ENCODE measurements at places on chromosomes 2 and 18.

GRCh38 chr2:121356058-121356640 is 71.1 kb upstream of the TFCP2L1 start:
- no peak for DNase-seq

DNA sequence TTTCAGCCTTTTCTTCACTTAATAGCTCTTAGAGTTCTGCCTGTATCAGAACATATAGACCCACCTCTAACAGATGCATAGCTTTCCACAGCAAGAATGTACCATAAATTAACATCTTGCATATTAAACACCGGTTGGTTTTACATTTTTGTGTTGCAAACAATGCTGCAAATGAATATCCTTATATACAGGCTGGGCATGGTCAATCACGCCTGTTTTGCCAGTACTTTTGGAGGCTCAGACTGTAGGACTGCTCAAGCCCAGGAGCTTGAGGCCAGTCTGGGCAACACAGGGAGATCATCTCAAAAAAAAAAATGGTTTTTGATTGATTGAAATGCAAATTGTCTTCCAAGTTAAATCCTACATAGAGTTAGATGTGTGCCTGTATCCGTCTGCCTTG is 1.5 kb upstream of the LCT start:
- DNase-seq = no peak

- no peak for DNase-seq
Measured at GRCh38 chr2:77009307-77009706, 512.9 kb downstream of the LRRTM4 start.

GRCh38 chr2:138373993-138374408 is 127.6 kb upstream of the SPOPL start:
- DNase-seq = no peak

DNA sequence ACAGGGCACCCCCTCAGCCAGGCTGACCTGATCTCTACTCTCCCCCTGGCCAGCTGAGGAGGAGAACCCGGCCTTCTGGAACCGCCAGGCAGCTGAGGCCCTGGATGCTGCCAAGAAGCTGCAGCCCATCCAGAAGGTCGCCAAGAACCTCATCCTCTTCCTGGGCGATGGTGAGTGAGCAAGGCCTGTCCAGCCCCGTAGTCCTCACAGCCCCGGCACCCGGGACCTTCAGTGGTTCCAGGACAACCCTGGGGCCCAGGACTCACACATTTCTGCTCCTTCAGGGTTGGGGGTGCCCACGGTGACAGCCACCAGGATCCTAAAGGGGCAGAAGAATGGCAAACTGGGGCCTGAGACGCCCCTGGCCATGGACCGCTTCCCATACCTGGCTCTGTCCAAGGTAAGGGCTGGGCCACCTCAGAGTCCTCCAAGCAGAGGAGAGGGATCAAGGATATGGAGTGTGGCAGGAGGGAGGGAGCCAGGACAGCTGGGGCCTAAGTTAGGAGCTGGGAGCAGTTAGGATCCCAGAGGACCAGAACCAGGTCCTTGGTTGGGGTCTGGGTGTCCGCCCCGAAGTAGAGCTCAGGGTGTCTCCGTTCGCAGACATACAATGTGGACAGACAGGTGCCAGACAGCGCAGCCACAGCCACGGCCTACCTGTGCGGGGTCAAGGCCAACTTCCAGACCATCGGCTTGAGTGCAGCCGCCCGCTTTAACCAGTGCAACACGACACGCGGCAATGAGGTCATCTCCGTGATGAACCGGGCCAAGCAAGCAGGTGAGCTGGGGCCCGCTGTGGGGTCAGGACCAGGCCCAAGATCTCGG is 555 bp downstream of the ALPI start:
- DNase-seq = peak; percentile 38

DNA sequence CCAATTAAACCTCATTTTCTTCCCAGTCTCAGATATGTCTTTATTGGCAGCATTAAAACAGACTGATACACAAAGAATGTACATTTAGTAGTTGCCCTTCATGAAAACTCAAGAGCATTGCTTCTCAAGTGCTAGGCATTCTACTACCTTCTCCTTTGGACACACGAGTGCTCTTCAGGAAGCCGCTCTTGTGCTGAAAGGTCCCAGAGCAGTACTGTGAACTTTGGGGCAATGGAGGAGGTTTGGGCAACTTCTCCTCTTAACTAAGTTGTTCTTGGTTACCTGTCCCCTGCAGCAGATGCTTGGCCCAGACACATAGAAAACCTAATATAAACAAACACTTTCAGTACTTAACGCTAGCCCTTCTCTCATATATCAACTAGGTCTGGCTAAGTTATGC is 362.8 kb downstream of the DPP10 start:
- DNase-seq = no peak

DNA sequence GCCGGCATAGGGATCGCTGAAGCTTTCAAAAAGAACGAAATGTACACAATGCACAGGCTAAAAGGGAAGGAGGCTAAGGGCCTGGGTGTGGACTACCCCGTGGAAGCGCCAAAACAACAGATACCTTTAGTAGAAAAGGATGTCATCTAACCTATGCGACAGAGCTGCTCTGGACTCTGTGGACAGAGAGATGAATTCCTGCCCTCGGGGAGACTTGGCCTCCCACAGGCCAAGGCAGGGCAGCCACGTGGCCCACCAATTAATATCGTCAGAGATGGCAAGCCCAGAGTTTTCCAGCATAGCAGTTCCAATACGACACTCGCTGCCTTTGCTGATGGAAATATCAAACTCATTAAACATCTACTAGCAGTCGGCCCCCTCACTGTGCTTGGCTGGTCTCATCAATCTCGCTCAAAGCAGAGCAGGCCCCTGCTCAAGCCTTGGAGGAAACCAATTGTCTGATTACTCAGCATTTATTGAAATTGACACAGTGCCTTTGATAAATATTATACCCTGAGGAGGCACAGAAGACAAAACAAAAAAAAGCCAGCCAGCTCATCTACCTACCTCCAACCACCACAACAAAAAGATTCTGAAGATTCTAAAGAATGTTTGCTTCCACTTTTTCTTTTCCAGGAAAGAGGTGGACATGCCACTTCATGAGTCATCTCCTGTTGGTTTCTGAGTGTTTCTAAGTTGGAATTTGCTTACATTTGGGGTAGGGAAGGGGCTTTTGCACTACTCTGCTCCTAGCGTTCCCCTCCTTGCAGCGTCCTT is 79.0 kb upstream of the ACAA2 start:
- no peak for DNase-seq

GRCh38 chr2:9473985-9474360 is 378 bp upstream of the IAH1 start:
- DNase-seq = peak; percentile 51

GRCh38 chr2:236355911-236356310 is 91.7 kb upstream of the ASB18 start:
- peak; percentile 36 for DNase-seq

- DNase-seq = no peak
Measured at GRCh38 chr18:9861933-9862332, 23.8 kb upstream of the TXNDC2 start.

- DNase-seq = no peak
Measured at GRCh38 chr2:63587814-63588384, 378 bp downstream of the WDPCP start.

- no peak for DNase-seq
Measured at GRCh38 chr18:35030277-35030989, 10.8 kb upstream of the MAPRE2 start.

DNA sequence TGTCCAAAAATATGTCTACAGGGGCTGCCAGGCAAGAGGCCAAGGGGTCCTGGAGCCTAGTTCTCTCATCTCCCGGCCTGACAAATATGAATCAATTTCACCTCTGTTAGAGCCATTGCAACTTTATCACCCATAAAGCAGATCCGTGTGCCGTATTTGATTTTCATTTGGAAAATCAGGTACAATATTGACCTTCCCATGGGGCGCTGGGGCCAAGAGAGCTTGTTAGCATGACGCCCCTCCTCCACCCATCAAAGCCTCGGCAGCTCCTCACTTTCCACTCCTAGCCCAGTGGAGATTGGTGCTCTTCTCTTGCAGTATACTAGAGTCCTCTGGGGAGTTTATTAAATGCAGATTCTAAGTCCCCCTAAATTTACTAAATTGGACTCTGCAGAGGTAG is 96.8 kb downstream of the CAPN13 start:
- DNase-seq = no peak

DNA sequence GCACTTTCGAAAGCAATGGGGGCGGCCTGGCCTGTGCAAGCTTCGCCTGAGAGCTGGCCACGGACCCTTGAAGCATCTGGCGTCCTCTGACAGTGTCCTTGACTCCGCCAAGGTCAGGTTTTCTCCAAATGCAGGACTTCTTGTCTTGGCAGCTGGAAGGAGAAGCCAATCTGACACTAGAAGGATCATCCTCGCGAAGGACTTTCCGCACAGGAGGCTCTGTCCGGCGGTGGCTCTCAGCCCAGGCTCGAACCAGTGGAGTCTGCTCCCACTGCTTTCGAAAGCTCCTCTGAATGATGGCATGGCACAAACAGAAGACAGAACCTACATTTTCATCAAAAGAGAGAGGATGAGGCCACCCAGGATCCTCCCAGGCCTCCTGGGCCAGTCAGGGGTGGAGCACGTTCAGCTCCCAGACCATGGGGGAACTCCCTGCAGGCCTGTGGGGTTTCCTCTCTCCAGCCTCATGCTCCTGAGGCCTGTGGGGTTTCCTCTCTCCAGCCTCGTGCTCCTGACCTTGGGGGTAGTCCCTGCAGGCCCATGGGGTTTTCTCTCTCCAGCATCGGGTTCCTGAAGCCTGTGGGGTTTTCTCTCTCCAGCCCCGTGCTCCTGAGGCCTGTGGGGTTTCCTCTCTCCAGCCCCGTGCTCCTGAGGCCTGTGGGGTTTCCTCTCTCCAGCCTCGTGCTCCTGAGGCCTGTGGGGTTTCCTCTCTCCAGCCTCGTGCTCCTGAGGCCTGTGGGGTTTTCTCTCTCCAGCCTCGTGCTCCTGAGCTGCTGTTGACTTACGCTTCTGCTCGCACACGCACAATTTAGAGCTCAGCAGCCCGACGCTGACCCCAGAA is 396.5 kb upstream of the SALL3 start:
- no peak for DNase-seq

DNA sequence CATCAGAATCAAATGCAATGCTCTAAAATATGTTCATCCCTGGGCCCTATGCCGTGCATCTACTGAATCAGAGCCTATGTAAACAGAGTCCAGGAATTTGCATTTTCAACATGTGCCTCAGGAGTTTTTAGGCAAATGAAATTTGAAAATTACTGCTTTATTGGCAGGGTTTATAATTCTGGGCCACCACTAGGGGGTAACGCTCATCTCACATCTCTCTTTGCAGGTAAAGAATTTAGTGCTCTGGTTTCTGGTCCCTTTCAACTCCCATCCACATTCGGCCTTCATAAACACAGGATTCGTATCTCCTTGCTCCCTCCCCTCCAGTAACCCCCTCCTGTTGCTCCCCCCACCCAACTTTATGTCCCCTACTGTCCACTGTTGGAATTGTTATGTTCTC is 49.3 kb downstream of the LYPD6B start:
- no peak for DNase-seq

DNA sequence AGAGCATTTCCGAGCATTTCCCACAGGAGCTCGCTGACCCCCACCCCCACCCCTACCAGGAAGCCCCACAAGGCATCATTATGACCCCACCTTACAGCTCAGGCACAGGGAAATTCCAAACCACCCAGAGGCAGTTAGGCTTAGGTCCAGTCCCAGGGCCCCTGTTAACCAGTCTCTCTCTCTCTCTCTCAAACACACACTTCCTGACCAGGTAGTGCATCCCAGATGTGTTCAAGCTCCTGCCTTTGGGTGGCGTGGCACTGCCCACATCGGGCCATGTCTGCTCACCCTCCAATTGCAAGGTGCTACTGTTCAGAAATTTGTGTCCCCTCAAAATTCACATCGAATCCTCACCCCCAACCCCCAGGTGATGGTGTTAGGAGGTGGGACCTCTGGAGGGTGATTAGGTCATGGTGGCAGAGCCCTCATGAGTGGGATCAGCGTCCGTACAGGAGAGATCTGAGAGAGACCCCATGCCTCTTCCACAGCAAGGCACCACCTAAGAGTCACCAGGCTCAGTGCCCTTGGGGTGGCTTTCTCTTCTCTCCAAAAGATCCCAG is 8.8 kb downstream of the COPS9 start:
- no peak for DNase-seq

DNA sequence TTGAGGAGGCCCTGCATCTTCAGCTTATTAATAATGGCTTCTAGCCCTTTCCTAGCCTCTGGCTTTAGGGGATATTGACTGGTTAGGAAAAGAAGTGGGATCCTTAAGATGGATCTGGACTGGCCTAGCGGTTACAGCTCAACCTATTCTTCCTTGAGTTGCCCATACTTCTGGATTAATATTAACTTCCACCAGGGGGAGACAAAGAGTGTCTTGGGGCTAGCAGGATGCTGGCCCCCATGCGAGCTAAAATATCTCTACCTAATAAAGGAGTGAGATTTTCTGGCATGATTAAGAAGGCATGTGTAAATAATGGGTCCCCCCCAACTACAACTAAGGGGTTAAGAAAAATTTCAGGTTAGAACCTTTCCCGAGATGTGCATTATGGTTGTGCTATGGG is 23.2 kb upstream of the PLA2R1 start:
- DNase-seq = no peak

- DNase-seq = no peak
Measured at GRCh38 chr2:70627211-70627898, 73.7 kb upstream of the TGFA start.

DNA sequence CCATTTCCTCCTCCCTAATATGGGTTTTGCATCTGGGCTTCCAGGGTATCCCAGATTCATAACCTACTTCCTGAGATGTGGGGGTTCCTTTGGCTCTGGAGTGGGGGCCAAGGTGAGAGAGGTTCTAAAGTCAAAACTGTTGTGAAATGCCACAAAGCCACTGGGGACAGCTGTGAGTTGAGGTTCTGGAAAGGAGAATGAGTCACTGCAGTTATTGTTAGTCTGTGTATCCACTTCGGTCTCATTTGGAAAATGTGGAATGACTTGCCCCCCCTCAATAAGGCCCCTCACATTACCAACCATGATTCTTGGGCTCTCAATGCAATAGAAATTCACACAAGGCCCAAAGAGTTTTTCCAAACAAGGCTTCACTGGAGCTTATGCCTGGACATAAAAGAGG is 51.1 kb upstream of the LGALSL start:
- no peak for DNase-seq

DNA sequence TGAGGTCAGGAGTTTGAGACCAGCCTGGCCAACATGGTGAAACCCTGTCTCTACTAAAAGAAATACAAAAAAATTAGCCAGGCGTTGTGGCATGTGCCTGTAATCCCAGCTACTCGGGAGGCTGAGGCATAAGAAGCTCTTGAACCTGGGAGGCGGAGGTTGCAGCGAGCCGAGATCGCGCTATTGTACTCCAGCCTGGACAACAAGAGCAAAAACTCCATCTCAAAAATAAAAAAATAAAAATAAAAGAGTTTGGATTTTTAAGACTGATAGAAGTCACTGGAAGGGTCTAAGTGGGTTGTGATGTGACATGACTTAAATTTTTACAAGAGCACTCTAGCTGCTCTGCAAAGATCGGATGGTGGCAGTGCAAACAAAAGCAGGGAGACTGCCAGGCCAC is 15.9 kb downstream of the KCNK3 start:
- DNase-seq = no peak

- no peak for DNase-seq
Measured at GRCh38 chr2:201128933-201129505, 13.1 kb downstream of the CFLAR start.

DNA sequence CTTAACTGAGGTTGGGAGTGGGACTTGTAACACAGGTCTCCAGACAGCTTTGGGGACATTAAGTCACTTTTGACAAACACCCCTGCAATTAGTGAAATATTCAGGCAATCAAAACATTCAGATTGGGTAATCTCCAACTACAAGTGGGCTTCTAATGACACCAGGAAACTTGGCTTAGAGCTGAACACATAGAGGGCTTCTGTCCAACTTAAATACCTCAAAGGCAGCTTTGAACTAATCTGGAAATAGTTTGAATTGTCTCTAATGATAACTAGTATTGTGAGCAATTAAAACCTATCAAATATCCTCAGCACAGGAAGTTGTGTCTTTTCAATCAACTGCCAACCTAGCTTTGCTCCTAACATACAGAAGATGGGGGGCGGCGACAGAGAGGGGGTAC is 5.1 kb upstream of the ASPRV1 start:
- no peak for DNase-seq

All from left lobe of liver (tissue), 2 donors.